ENCODE measurements at places on chromosomes 3 and 15.

DNA sequence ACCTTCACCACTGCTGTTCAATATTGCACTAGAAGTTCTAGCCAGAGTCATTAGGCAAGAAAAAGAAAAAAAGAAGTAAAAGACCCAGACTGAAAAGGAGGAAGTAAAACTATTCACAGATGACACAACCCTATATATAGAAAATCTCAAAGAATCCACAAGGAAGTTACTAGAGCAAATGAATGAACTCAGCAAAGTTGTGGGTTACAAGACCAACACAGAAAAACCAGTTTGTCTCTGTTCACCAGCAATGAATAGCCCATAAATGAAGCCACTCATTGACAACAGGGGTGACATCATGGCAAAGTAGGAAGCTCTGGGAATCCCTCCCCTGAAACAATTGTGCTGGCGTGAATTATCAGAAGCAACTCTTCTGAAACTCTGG is 4.6 kb downstream of the CFAP100 start:
- no peak for DNase-seq

DNA sequence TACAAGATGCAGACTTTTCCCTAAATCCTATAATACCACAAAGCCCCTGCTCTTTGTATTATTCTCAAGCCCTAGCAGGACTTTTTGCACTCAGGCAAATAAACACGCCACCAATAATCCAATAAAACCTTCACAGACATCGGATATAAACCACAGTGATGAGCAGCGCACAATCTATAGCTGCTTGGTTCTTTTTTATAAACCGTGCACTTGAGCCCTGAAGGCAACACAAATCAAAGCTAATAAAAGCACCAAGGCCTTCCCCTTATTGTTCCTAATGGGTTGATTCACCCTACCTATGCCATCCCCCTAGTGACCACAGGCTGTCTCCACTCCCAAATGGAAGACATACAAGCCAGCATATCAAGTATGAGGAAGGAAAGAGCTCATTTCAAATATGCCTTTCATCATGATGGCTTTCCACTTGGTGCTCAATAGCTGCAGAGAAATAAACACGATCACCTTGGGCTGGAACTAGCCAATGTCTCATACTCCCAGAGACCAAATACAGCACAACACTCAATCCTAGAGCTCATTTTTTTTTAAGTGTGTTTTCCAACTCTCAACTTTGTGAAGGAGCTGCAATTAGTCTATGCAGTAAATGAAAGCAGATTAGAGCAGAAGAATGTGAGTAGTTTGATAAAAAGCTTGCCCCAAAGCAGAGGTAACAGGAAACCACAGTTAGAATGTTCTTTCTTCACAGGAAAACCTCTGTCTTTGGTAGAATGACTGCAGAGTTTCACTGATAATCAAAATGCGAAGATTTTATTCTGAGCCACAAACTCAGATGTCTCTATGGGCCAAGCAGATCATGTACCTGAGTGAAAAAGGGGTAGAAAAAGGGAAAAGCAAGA is 573.9 kb downstream of the AGBL1 start:
- no peak for DNase-seq

- no peak for DNase-seq
These were observed 4.1 kb upstream of the RARB start for GRCh38 chr3:25423780-25424588.

GRCh38 chr3:15638193-15638890 is 36.8 kb downstream of the BTD start:
- DNase-seq, result no peak

- no peak for DNase-seq
These were observed 79.6 kb downstream of the NFKBIZ start for GRCh38 chr3:101928890-101929289.

DNA sequence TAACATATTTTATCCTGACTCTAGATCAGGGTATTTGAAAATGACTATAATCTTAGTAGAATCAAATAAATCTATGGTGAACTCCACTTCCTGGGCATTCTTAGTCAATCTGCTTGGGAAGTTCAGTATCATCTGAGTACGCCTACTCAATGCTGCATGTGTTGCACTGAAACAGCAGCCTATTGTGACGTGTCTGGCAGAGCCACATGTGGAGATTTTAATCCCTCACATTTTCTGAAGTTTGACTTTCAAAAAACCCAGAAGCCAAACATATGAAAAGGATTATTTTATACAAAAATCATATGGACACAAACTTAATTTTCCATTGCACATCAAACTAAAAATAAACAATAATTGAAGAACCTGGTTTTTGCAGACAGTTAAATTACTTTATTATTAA is 798.3 kb downstream of the ROBO1 start:
- peak; percentile 22 for DNase-seq

GRCh38 chr3:69500604-69501003 is 114.7 kb upstream of the FRMD4B start:
- peak; percentile 24 for DNase-seq

- no peak for DNase-seq
These were observed 230.4 kb downstream of the SNRPN start for GRCh38 chr15:25185156-25185710.

GRCh38 chr15:65311760-65312159 is 7.3 kb downstream of the RNU5B-1 start:
- no peak for DNase-seq

DNA sequence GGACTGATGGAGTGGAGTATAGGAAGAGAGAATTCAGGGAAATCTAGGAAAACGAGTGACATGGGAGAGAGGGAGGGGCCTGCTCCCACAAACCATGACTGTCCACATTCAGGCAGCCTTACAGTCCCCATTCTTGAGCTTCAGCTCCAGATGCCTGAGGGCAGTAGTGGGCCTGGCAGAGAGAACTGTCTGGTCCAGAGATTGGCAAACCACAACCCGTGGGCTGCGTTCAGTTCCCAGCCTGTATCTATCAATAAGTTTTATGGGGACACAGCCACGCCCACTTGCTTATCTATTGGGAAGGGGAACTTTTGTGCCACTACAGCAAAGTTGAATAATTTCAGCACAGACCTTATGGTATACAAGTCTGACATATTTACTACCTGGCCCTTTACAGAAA is 63.8 kb downstream of the SLCO2A1 start:
- no peak for DNase-seq

GRCh38 chr3:100048248-100048647 is 66.1 kb downstream of the FILIP1L start:
- DNase-seq, result no peak

Measured in hippocampal formation (tissue), 2 donors.